Stimulated activated effector memory CD8-positive, alpha-beta T cell treated with anti-CD3 and anti-CD28 coated beads, Interleukin-12 subunit alpha, Interleukin-12 subunit beta, amount 100 ng/mL, for 72 hours (primary cell): ENCODE measurements at places on chromosomes 5 and 9.

GRCh38 chr9:75120686-75121085 lies 32.4 kb downstream of the OSTF1 start:
- no peak for DNase-seq

GRCh38 chr9:1882711-1883403 lies 132.3 kb upstream of the SMARCA2 start:
- DNase-seq, result no peak

GRCh38 chr5:180684623-180685161 lies 35.3 kb upstream of the FLT4 start:
- DNase-seq, result no peak

GRCh38 chr9:103188781-103189350 lies 193.7 kb downstream of the CYLC2 start:
- no peak for DNase-seq

DNA sequence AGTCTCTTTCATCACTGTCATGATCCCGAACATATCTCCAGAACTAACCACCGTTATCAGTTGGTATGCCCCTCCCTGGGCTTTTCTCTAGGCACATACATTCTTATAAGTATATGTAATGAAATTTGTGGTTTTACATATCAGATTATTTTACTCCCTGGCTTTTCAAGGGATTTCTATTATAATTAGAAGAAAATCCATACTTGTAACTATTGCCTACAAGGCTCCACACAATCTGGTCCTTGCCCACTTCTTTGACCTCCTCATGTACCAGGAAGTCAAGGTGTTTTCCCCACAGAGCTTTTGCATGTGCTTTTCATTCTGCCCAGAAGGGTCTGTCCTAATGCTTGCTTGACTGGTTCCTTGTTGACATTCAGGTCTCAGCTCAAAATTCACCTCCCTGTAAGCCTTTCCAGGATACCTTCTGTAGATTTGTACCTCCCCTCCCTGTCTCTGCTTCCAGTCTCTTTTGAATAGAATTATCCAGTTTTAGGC lies 33.6 kb upstream of the HSD17B4 start:
- no peak for DNase-seq

GRCh38 chr9:113993838-113994540 lies 84.1 kb downstream of the AMBP start:
- DNase-seq, result no peak

DNA sequence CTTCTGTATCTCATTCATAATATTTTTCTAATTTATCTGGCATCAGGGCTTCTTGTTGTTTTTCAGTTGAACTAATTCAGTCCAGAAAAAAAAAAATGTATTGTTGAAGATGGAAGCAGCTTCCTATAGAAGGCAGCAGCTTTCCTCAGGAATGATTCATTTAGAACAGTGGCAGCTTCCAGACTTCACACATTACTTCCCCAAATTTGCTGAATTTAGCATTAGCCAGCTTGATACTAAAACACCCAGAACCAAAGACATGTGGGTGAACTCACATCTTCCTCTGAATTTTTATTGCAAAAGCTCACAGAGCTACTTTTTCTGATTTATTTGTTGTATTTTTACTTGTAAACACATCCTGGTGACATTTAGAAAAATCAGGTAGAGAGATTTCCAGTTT lies 53.8 kb downstream of the HCN1 start:
- no peak for DNase-seq

DNA sequence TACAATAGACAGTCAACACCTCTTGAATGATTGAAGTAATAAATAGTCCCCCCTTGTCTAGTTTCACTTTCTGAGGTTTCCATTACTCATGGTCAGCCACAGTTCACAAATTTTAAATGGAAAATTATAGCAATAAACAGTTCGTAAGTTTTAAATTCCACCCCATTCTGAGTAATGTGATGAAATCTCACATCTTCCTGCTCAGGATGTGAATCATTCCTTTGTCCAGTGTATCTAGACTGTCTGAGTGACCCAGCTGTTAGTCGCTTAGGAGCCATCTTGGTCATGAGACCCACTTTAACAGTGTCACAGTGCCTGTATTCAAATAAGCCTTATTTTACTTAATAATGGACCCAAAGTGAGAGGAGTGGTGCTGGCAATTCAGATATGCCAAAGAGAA lies 311.6 kb upstream of the PRR16 start:
- DNase-seq, result no peak

GRCh38 chr9:106038266-106039001 lies 344.1 kb downstream of the TMEM38B start:
- DNase-seq, result no peak

DNA sequence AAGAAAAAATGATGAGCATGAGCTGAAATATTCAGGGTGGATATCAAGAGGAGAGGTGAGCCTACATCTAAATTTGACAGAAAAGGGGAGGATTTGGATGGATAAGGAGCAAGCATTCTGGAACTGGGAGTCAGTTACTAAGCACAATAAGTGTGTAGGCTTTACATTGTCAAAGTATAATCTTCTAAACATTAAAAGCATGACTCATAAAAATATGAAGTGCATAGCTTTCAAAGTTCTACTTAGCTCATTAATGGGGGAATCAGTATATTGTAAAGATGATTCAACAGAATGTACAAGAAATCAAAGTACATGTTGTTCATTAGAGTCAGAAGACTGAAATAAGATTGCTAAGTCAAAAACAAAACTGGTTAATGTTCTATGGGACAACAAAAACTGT lies 248.0 kb upstream of the GAS1 start:
- DNase-seq, result no peak

- DNase-seq, result no peak
These were observed 89.4 kb upstream of the SH3PXD2B start for GRCh38 chr5:172543484-172544298.

DNA sequence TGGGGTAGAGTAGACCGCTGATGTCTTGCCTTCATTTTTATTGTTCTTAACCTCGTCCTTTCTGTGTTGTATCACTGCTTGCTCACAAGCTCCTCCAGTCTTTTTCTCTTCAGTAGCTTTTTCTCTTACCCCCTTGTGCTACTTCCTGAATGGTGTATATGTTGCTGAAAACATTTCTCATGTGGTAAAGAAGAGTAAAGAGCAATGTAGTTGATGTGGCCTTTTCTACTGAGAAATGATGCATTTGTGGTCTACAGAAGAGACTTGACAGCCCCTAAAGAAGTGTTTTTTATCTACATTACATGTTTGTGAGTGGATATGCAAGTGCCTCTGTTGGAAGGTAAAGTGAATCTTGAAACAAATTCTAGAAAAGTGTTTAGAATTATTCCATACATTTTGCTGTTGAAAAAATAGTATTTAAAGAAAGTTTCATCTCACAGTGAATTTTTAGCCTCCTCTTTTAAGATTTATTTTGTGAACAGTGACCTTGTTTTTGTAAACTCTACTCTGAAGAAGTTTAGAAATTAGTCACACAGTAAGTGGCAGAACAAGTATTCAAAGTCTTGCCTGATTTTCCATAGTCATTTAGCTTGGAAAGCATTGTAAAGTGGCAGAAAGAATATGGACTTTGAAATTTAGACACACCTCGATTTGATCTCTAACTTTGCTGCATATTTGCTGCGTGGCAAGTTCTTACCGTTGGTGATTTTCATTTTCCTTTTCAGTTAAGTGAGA lies 17.4 kb downstream of the CDC42SE2 start:
- no peak for DNase-seq

GRCh38 chr5:126516133-126516532 lies 78.9 kb downstream of the ALDH7A1 start:
- DNase-seq, result no peak

DNA sequence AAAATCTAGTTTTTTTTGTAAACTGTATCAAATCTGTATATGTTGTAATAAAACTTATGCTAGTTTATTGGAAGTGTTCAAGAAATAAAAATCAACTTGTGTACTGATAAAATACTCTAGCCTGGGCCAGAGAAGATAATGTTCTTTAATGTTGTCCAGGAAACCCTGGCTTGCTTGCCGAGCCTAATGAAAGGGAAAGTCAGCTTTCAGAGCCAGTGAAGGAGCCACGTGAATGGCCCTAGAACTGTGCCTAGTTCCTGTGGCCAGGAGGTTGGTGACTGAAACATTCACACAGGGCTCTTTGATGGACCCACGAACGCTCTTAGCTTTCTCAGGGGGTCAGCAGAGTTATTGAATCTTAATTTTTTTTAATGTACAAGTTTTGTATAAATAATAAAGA lies 24.3 kb downstream of the HMGCR start:
- no peak for DNase-seq

DNA sequence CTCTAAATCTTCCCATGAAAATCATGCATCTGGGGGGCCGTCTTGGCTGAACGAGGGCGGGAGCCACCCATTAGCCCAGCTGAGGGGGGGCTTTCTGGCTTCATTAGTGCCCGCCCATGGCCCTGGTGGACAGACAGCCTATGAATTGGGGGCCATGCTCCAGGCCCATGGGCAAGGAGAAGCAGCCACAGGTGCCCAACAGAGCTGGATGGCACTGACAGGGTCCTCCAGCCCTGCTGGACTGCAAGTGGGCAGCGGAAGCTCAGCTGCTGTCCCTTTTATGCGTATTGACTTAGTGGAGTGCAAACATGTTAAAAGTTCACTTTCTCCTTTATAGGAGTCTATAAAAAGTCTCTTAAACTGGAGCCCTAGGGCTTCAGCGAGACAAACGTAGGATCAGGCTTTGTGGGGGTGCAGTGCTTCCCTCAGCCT lies 75.3 kb downstream of the MACROH2A1 start:
- DNase-seq, result no peak

- DNase-seq, result no peak
These were observed 18.7 kb upstream of the RHOBTB3 start for GRCh38 chr5:95712347-95712958.

DNA sequence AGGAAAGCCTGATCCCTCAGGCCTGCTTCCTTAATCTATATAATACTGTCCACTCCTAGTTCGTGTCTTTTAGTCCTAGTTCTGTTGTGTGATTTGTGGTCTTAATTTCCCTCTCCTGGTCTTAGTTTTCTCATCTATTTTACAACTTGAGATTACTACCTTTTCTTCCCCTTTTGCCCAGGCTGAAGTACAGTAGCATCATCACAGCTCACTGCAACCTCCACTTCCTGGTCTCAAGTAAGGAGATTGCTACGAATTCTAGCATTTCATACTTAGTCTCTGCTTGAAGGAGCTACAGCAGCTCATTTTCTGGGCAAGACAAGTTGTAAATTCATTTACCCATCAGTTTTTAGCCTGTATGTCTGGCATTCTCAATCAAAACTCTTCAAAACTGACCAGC lies 5.5 kb downstream of the TRIM32 start:
- no peak for DNase-seq

DNA sequence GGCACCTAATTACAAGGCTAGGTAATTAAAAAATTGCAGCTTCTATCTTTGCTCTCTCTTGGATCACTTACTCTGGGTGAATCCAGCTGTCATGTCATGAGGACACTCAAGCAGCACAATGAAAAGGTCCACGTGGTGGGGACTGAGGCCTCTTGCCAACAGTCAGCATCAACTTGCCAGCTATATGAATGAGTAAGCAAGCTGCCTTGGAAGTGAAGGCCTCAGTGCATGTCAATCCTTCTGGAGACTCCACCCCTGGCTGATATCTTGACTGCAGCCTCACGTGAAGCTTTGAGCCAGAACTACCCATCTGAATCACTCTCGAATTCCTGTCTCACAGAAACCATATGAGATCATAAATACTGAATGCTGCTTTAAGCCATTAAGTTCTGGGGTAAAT lies 140.5 kb downstream of the SNX18 start:
- DNase-seq, result no peak

- DNase-seq, result no peak
These were observed 34.7 kb downstream of the LAMC3 start for GRCh38 chr9:131043646-131044045.

DNA sequence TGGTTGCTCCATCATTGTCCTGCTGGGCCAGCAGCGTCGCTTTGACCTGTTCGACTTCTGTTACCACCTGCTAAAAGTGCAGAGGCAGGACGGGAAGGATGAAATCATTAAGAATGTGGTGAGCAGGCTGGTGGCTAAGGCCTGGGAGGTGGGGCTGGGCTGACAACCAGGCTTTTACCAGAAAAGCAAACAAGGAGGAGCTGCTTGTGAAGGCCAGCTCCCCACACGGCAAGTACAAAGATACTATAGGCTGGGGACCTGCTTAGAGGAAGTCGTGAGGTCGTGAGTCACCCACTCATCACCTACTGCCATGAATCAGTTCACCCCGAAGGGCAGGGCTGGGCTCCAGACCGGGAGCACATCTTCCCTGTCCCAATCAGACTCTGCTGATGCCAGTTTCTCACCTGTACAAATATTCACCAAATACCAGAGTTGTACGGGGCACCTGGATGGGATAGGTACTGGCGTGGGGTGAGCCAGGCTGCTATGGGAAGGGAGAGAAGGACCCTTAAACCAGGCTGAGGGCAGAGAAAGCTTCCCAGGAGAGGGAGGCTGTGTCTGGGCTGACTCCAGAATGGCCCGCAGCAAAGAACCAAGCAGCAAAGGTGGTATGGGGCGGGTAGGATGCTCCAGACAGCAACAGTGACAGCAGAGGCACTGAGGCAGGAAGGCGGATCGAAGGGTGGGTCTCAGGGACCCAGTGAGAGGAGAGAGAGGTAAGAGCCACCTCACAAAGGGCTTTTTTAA lies 69.3 kb upstream of the NIPAL4 start:
- peak; percentile 83 for DNase-seq

GRCh38 chr5:132498152-132498551 lies 7.6 kb upstream of the IRF1 start:
- DNase-seq, result peak; percentile 51

DNA sequence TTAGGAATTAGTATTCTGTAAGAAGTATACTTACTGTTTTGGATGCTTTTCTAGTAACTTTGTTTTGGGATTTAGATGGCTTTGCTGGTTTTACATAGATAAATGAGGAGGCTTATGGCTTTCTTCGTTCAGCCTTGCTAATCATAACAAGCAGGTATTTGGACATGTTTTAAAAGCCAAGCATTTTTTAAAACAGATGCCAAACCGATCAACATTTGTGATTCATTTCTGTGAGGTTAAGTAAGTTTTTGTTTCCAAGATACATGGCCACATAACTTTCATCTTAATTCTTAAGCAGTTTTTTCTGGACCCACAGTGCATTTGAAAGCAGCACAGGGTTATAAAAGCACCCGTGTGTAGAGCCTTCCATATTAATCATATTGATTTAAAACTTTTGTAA lies 21.7 kb downstream of the TARS1 start:
- no peak for DNase-seq

DNA sequence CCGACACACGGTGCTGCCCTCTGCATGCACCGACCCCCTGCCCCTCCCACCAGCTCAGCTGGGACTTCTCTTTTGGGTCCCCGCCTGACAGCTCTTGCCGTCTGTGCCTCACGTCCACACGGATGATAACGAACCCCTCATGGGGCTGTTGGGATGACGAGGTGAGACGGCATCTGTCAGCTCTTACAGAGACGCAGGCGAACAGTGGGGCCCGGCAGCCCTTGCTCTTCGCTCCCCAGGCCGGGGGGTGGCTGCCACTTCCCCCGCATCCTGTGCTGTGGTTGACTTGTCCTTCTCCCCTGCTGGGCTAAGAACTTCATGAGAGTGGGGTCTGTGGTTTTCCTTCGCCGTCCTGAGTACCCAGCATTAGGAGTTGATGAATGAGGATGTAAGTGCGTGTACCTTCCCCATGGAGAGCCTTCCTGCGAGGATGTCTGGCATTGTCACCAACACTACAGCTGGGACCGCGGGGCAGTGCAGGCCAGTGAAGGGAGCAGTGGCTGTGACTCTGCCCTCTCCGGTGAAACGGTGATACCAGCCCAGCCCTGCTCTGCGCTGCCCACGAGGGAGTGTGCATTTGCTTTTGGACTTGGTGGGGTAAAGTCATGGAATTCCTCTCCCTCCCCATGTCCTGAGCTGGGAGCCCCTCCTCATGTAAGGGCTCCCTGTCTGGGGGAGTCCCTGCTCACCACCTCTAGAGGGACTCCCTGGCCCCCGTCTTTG lies 23.2 kb downstream of the HK3 start:
- DNase-seq, result no peak
